ENCODE measurements at places on chromosomes 5 and 9. TPM values are rescaled to one million over a fixed set of nuclear protein-coding genes. Genes with fewer than 3 reads are reported as not detected.
A peak's percentile ranks its signal among the peaks of the same experiment; 100 is the strongest.

Gene SRD5A1
- total RNA-seq: 10.3 TPM

DNA sequence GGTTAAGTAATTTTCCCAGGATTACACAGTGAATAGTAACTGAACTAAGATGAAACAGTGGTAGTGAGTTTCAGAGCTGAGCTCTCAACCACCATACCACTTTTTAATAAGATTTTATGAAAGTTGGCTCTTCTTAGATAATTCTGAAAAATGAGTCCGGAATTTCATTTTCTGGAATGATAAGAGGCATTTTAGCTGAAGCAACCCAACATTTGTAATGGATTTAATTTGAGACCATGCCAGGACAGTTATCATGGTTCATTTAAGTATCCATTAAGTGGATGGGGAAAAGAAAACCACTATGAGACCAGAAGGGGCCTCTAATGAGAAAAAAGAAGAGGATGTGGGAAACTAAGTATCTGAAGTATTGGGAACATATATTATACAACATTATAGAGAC is 464.7 kb upstream of the C9orf72 start:
- no peaks in the 10 kb centered on the region for H3K4me1 ChIP-seq
- no peak overlapping the region for H3K27ac ChIP-seq
- H3K27me3 ChIP-seq: no peaks in the 10 kb centered on the region
- no peaks in the 10 kb centered on the region for H3K36me3 ChIP-seq
- no peak overlapping the region for H3K4me3 ChIP-seq
- no peak for DNase-seq

Gene PCDHGA12
- 11.9 TPM for total RNA-seq

GRCh38 chr5:82364497-82364896 is 86.3 kb upstream of the RPS23 start:
- no peak overlapping the region for H3K27ac ChIP-seq
- H3K4me3 ChIP-seq: no peak overlapping the region
- no peaks in the 10 kb centered on the region for H3K36me3 ChIP-seq
- no peaks in the 10 kb centered on the region for H3K4me1 ChIP-seq

DNA sequence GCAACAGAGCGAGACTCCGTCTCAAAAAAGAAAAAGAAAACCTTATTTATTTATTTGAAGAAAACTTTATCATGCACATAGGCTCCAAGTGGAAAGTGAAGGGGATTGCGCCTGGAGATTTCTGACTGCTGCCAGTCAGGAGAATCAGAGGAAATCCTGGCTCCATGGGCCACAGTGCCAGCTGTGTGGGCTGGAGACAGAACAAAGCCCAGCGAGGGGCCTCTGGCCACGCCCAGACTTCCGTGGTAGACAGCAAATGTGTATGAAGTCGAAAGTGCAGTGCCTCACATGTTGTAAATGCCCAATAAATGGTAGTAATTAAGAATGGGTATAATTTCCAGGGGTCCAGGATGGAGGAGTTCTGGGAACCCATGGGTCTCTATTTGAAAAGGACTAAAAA is 75.8 kb upstream of the WWC1 start:
- H3K27me3 ChIP-seq: peaks cover 1% of the 10 kb centered on the region
- H3K4me1 ChIP-seq: peaks cover 3% of the 10 kb centered on the region
- H3K36me3 ChIP-seq: no peaks in the 10 kb centered on the region
- no peak overlapping the region for H3K4me3 ChIP-seq

GRCh38 chr5:180143656-180144364 is 65.2 kb downstream of the RASGEF1C start:
- H3K36me3 ChIP-seq: no peaks in the 10 kb centered on the region
- H3K4me3 ChIP-seq: no peak overlapping the region
- peak; percentile 88 for DNase-seq
- peaks cover 42% of the 10 kb centered on the region for H3K27me3 ChIP-seq
- no peak overlapping the region for H3K27ac ChIP-seq

- H3K4me3 ChIP-seq: no peak overlapping the region
- no peak for DNase-seq
- H3K27ac ChIP-seq: no peak overlapping the region
- H3K36me3 ChIP-seq: no peaks in the 10 kb centered on the region
- H3K27me3 ChIP-seq: no peaks in the 10 kb centered on the region
Measured at GRCh38 chr5:63831381-63831780, 130.9 kb downstream of the HTR1A start.

DNA sequence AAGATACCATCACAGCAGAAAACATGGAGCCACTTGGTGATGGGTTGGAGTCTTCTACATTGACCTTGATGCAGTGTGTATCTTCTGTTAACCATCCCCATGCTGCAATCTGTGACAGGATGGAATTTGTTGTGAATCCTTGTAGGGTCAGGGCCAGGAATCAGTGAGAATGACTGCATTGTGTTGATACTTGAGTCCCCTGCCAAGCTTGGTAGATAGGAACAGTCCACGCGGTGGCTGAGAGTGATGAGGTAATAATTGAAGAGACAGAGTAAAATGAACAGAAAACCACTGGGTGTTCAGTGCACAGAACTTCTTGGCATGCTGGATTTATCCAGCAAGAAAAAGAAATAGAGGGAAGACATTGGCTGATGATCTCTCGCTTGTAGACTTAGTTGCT is 217.5 kb downstream of the MAN2A1 start:
- no peaks in the 10 kb centered on the region for H3K27me3 ChIP-seq
- H3K4me1 ChIP-seq: peaks cover 9% of the 10 kb centered on the region
- H3K4me3 ChIP-seq: no peak overlapping the region
- no peak overlapping the region for H3K27ac ChIP-seq
- DNase-seq: no peak

DNA sequence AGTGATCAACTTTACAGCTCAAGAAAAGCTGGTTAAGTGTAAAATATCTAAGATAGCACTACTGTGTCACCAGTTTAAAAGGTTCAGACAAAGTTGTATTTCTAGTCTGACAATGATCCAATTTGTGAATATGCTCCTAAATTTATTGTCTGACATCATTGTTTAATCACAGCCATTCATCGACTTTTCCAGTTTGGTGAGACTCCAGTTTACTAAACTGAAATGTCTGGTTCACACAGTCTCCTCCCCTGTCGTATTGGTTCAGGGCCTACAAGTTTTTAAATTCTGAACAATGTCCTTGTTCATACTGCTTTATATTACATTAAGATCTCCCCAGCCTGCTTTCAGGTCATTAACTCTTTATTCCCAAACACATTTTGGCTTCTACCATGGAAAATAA is 161.4 kb downstream of the CHSY3 start:
- no peak for DNase-seq
- H3K4me3 ChIP-seq: no peak overlapping the region
- no peaks in the 10 kb centered on the region for H3K27me3 ChIP-seq

Gene CCL27
- total RNA-seq: not detected

DNA sequence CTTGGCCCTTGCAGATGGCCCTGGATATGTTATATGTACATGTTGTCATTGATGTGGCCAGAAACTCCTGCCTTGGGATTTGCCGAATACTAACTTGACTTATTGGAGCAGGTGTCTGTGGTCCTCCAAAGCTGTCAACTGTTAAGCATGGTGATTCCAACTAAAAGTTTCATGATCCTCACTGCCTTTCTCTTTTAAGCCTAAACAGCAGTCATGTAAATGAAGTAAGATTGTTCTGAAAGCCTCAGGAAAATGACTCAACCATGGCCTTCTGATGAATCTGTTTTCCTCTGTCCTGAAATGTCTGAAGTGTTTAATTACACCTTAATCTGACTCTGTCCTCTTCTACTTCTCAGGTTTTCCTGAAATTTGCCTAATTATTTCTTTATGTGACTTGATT is 245.0 kb downstream of the FAM114A2 start:
- no peak overlapping the region for H3K4me3 ChIP-seq
- no peaks in the 10 kb centered on the region for H3K27me3 ChIP-seq
- no peaks in the 10 kb centered on the region for H3K36me3 ChIP-seq
- no peak for DNase-seq

DNA sequence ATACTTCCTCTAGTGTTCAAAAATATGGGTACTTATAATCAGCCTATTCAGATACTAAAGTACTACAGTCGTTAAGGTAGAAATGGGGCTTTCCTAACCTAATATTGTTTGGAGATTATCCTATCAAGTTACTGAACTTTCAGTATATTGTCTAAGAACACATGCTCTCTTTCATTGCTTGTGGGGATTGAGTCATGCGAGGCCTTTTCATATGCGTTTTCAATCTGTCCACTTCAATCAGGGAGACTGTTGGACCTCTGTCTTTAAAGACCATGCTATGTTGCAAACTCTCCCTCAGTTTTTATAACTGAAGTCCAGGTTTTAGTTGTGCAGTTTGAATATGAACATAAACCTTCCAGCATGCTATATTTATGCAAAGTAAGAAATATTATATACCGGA is 15.0 kb downstream of the PRR16 start:
- no peak overlapping the region for H3K27ac ChIP-seq
- H3K4me3 ChIP-seq: no peak overlapping the region
- H3K36me3 ChIP-seq: no peaks in the 10 kb centered on the region
- H3K27me3 ChIP-seq: no peaks in the 10 kb centered on the region
- no peaks in the 10 kb centered on the region for H3K4me1 ChIP-seq

- H3K4me3 ChIP-seq: no peak overlapping the region
- H3K27me3 ChIP-seq: no peaks in the 10 kb centered on the region
- H3K27ac ChIP-seq: peak overlapping the region; percentile 18
- peaks cover 36% of the 10 kb centered on the region for H3K4me1 ChIP-seq
Measured at GRCh38 chr9:110105107-110105506, 102.9 kb downstream of the C9orf152 start.

- no peaks in the 10 kb centered on the region for H3K36me3 ChIP-seq
- H3K4me3 ChIP-seq: no peak overlapping the region
- no peak overlapping the region for H3K27ac ChIP-seq
- H3K27me3 ChIP-seq: no peaks in the 10 kb centered on the region
- H3K4me1 ChIP-seq: no peaks in the 10 kb centered on the region
Measured at GRCh38 chr5:55657443-55657842, 54.7 kb downstream of the SLC38A9 start.

Gene NRARP
- total RNA-seq: 10.3 TPM

Gene APBA1
- total RNA-seq: 9.7 TPM

DNA sequence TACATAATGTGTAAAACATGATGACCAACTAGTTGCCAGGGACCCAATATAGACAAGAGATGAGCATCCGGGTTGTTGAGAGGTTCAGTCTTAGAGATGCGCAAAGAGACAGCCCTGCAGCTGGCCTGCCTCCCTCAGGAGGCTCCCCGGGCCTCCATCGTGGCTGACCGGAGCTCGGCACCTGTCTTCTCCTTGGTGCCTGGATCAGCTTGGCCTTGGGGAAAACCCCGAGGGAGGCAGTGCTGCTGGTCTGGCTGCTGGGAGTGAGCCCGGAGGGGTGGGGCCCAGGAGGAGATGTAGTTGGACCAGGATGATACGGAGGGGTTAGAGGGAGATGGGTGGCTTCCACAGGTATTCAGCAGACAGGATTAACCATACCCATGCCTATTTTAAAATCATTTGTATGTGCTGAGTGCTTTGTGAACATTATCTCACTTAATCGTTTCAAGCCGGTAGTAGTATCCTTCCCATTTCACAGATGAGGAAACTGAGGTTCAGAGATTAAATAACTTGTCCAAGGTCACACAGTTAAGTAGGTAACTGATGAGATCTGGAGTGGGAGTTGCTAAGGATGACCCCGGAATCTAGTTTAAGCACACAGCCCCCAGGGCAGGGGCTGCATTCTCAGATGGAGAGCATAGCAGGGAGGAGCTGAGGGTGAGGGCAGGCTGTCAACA is 173.8 kb downstream of the COL23A1 start:
- no peak for DNase-seq
- no peaks in the 10 kb centered on the region for H3K27me3 ChIP-seq
- no peak overlapping the region for H3K4me3 ChIP-seq
- no peak overlapping the region for H3K27ac ChIP-seq
- no peaks in the 10 kb centered on the region for H3K36me3 ChIP-seq
- no peaks in the 10 kb centered on the region for H3K4me1 ChIP-seq

- H3K27me3 ChIP-seq: no peaks in the 10 kb centered on the region
- no peaks in the 10 kb centered on the region for H3K36me3 ChIP-seq
- H3K4me3 ChIP-seq: no peak overlapping the region
- peaks cover 18% of the 10 kb centered on the region for H3K4me1 ChIP-seq
Measured at GRCh38 chr9:95757439-95757838, 118.1 kb upstream of the ERCC6L2 start.

GRCh38 chr9:124381170-124381945 is 33.9 kb downstream of the PSMB7 start:
- DNase-seq: no peak
- peaks cover 42% of the 10 kb centered on the region for H3K36me3 ChIP-seq
- H3K4me1 ChIP-seq: peaks cover 28% of the 10 kb centered on the region
- H3K27me3 ChIP-seq: no peaks in the 10 kb centered on the region
- H3K4me3 ChIP-seq: no peak overlapping the region
- H3K27ac ChIP-seq: no peak overlapping the region
